ENCODE measurements at places on chromosomes 2 and 18.

GRCh38 chr18:74803769-74804168 lies 206.1 kb downstream of the ZNF407 start:
- no peak for DNase-seq

- DNase-seq = no peak
Measured at GRCh38 chr2:121833358-121833723, 77.9 kb downstream of the TSN start.

- peak; percentile 93 for DNase-seq
Measured at GRCh38 chr18:46152808-46153617, 48.8 kb downstream of the HAUS1 start.

DNA sequence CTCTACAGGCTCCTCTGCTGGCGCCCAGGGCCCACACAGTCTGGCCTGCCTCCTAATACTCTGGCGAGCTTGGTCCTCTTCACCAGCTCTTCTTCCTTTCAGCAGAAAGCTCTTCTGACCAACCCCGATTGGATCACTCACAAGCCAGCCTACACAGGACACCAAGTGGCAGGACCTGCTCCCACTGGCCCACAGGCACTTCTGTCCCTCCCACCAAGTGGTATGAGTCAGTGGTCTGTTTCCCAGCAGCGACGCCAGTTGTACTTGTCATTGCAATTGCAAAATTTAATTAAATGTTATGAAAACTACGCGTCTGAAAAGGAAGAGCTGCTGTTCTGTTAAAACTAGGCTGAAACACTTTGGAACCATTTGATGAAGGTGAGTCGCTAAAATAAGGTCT lies 46.7 kb downstream of the NDUFA10 start:
- DNase-seq = no peak

DNA sequence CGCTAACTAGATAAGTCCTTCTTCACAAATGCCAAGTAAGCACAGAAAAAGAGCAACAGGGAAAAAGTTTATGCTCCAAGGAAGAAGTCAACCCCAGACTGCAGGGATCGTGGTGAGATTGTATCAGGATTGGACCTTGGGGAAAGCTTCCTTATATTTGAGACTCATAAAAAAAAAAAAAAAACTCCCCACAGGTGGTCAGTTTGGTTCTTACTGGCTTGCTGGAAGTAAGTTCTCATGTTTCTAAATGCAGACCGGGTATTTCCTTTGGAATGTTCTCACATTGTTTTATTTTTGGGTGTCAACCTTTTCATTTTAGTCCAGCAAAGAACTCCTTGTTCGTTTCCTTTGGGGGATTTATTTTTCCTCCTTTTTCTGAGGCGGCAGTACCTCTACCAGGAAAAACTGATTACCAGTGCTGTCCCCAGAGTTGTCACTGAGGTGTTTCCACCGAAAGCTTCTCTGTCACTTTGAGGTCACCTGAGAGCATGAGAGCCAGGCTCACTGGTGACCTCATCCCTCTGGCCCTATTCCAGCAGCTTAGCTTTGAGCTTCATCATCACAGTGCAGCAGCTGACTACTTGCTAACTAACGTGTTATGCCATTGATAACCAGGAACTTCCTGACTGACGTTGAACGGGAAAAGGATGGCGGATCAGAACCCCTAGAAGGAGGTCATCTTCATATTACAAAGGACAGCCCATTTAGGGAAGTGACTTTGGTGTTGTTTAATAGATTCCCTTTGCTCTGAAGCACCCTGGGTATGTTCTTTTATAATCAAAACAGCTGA lies 16.8 kb upstream of the ATP8B1 start:
- DNase-seq = peak; percentile 57

DNA sequence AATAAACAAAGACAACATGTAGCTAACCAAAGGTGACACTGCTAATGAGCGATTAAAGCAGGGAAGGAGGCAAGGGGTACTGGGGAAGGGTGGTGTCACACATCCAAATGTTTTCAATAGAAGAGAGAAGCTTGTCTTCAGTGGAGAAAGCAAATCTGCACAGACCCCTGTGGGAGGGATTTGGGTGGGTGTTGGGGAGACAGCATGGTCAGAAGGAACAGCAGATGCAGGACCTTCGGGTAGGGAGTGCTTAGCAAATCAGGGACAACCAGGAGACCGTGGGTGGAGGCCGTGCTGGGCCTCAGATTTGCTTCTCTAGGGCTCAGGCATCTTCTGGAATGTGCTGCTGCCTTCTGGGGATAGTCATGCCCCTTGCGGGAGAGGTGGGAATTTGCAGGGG lies 185.3 kb upstream of the RAB6C start:
- no peak for DNase-seq
